ENCODE measurements at places on chromosomes 3 and 15. TPM values are rescaled to one million over a fixed set of nuclear protein-coding genes. Genes with fewer than 3 reads are reported as not detected.

Gene PXK
- 13.5 TPM for total RNA-seq

Gene IGSF11
- total RNA-seq, result not detected

Gene LINGO1
- total RNA-seq, result under 0.01 TPM

Gene DYNC1LI1
- 50.0 TPM for total RNA-seq

Gene SUCNR1
- total RNA-seq, result not detected

Gene SNURF
- 8.0 TPM for total RNA-seq

Gene FBXL22
- total RNA-seq, result not detected

Gene ENTPD3
- not detected for total RNA-seq

Gene ECE2
- not detected for total RNA-seq

Gene SHC4
- total RNA-seq, result 0.30 TPM

Gene XCR1
- total RNA-seq, result not detected

Gene USP3
- total RNA-seq, result 32.5 TPM

Gene PP2D1
- total RNA-seq, result not detected

Gene KCNMB3
- 1.4 TPM for total RNA-seq

Gene GOLGA6A
- total RNA-seq, result not detected

Data from mammary microvascular endothelial cell (primary cell).